ENCODE measurements at places on chromosomes 1 and 21. TPM values are rescaled to one million over a fixed set of nuclear protein-coding genes. Genes with fewer than 3 reads are reported as not detected.

- no peak for DNase-seq
- H3K27me3 ChIP-seq = peaks cover 34% of the 10 kb centered on the region
- H3K36me3 ChIP-seq = no peaks in the 10 kb centered on the region
- H3K27ac ChIP-seq = no peak overlapping the region
- no peak overlapping the region for H3K4me3 ChIP-seq
- H3K4me1 ChIP-seq = peaks cover 7% of the 10 kb centered on the region
Measured at GRCh38 chr1:11314959-11315358, 42.0 kb downstream of the UBIAD1 start.

DNA sequence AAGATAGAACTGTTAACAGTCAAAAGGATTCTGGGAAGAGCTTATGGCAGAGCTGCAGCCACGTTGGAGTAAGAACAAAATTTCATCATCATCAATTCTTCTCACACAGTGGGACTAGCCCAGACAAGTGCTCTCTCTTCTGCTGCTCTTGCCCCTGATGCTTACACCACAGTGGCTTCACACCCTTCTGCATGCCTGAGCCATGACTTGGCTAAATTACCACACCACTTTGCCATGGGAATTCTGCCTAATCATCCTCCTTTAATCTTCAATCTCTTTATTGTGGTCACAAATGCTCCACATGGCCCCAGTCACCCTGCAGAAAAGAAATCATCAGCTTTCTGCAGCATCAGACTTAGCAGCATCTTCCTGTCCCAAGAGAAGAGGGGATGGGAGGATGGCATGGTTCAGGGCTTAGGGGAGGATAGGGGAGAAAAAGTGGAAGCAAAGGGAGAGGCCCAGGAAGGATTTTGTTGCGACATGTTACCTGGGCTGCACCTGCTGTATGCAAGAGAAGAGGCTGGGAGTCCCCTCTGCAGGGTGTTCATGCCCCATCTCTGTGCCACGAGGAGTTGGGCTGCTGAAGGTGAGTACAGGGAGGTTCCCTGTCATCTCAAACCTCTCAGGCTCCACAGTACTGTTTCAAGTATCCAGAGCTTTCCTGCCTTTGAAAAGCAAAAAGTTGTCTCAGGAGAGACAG lies 9.0 kb upstream of the RPTN start:
- peaks cover 35% of the 10 kb centered on the region for H3K27me3 ChIP-seq
- no peaks in the 10 kb centered on the region for H3K36me3 ChIP-seq
- H3K27ac ChIP-seq = peak overlapping the region; percentile 12
- H3K4me1 ChIP-seq = peaks cover 3% of the 10 kb centered on the region
- no peak overlapping the region for H3K4me3 ChIP-seq
- no peak for DNase-seq

GRCh38 chr1:46692811-46693770 lies 21.4 kb downstream of the TEX38 start:
- H3K4me1 ChIP-seq = peaks cover 23% of the 10 kb centered on the region
- H3K27ac ChIP-seq = no peak overlapping the region
- H3K27me3 ChIP-seq = no peaks in the 10 kb centered on the region
- H3K36me3 ChIP-seq = peaks cover 33% of the 10 kb centered on the region
- no peak for DNase-seq

DNA sequence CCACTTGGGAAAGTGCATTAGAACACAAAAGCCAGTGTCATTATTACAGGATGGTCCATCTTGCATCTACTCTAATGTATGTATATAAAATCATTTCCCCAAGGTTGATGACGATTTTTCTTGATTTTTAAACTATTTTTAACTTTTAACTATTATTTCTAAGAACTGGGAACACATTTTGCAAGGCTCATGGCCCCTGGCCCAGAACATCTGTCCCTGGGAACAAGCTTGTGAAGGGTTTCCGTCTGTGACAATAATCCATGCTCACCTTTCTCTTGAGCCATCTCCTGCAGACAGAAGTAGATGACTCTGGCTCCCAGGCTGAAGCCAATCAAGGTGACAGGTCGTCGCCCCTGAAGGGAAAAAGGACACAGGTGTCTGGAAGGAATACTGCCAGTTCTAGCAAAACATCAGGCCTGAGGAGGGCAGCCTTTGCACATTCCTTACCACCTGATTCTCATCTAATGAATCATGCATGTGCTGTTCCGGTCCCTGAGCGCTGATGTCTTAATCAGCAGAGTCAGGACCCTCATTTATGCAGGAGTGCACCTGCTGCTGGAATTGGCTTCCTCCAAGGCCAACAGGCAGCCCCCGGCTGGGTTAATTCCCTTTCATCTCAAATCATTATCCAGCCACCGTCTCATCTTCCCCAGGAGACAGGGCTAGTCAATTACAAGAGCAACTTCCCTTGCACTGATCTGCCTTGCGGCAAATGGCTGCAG lies 62.5 kb downstream of the TMCO4 start:
- H3K27ac ChIP-seq = no peak overlapping the region
- H3K36me3 ChIP-seq = peaks cover 2% of the 10 kb centered on the region
- no peak overlapping the region for H3K4me3 ChIP-seq
- no peaks in the 10 kb centered on the region for H3K27me3 ChIP-seq
- DNase-seq = no peak

- no peaks in the 10 kb centered on the region for H3K27me3 ChIP-seq
- H3K4me1 ChIP-seq = peaks cover 9% of the 10 kb centered on the region
- H3K36me3 ChIP-seq = peaks cover 21% of the 10 kb centered on the region
- H3K4me3 ChIP-seq = no peak overlapping the region
- DNase-seq = no peak
- no peak overlapping the region for H3K27ac ChIP-seq
Measured at GRCh38 chr1:225977937-225978748, 21.0 kb downstream of the SDE2 start.

DNA sequence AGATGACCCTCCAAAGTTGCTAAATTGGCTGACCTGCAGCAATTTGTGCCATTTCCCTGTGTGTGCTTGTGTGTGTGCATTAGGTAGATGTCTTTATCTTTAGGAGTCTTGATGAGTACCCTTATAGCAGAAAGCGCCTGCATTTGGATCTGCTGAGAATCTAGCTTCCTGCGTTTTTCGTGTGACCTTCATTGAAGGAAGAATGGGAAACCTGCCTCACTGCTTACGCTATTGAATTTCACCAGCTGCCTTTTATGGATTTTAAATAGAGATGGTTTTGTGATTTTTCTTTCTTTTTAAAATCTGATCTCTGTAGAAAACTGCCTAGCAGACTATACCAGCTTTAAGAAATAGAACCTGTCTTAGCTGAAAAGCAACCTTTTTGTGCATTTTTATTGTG lies 124.5 kb downstream of the CACHD1 start:
- H3K27me3 ChIP-seq = no peaks in the 10 kb centered on the region
- no peak overlapping the region for H3K27ac ChIP-seq
- peaks cover 23% of the 10 kb centered on the region for H3K4me1 ChIP-seq
- no peak for DNase-seq
- H3K36me3 ChIP-seq = peaks cover 2% of the 10 kb centered on the region

- H3K4me1 ChIP-seq = no peaks in the 10 kb centered on the region
- no peak overlapping the region for H3K4me3 ChIP-seq
- H3K27me3 ChIP-seq = peaks cover 18% of the 10 kb centered on the region
- H3K36me3 ChIP-seq = no peaks in the 10 kb centered on the region
- H3K27ac ChIP-seq = no peak overlapping the region
- DNase-seq = no peak
Measured at GRCh38 chr1:29599071-29599470, 362.7 kb downstream of the PTPRU start.

GRCh38 chr1:164565357-164565756 lies 6.4 kb downstream of the PBX1 start:
- no peak for DNase-seq
- H3K4me3 ChIP-seq = no peak overlapping the region
- H3K4me1 ChIP-seq = peaks cover 40% of the 10 kb centered on the region
- peaks cover 9% of the 10 kb centered on the region for H3K36me3 ChIP-seq

DNA sequence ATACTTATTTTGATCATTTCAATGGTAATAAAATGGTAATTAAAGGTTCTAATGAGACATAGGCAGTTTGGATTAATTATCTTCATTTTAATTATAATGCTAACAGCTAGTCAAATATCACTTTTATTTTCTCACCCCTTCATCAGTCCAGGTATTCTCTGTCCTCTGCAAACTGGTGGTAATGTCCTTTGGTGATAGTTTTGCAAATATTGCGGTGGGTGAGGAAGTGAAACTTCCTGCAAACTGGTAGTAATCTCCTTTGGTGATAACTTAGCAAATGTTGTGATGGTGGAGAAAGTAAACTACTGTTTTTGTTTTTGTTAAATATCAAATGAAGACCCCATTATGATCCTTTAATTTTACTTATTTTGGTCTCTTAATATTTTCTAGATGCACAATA lies 209.0 kb downstream of the AMY1C start:
- peaks cover 2% of the 10 kb centered on the region for H3K27me3 ChIP-seq
- no peaks in the 10 kb centered on the region for H3K36me3 ChIP-seq
- H3K4me3 ChIP-seq = no peak overlapping the region
- no peak overlapping the region for H3K27ac ChIP-seq
- DNase-seq = no peak
- no peaks in the 10 kb centered on the region for H3K4me1 ChIP-seq

GRCh38 chr1:23799570-23800399 lies 769 bp downstream of the GALE start:
- peak overlapping the region; percentile 85 for H3K4me3 ChIP-seq
- no peaks in the 10 kb centered on the region for H3K27me3 ChIP-seq
- peak overlapping the region; percentile 94 for H3K27ac ChIP-seq
- H3K36me3 ChIP-seq = peaks cover 2% of the 10 kb centered on the region
- DNase-seq = no peak
- H3K4me1 ChIP-seq = peaks cover 14% of the 10 kb centered on the region

GRCh38 chr1:234782105-234782751 lies 172.2 kb upstream of the IRF2BP2 start:
- H3K4me3 ChIP-seq = no peak overlapping the region
- no peak for DNase-seq
- H3K36me3 ChIP-seq = no peaks in the 10 kb centered on the region
- no peak overlapping the region for H3K27ac ChIP-seq

- H3K4me1 ChIP-seq = no peaks in the 10 kb centered on the region
- no peak for DNase-seq
- H3K27ac ChIP-seq = no peak overlapping the region
- H3K36me3 ChIP-seq = no peaks in the 10 kb centered on the region
Measured at GRCh38 chr21:18252680-18253079, 8.0 kb downstream of the CHODL start.

- H3K27ac ChIP-seq = peak overlapping the region; percentile 65
- peaks cover 7% of the 10 kb centered on the region for H3K36me3 ChIP-seq
- peaks cover 19% of the 10 kb centered on the region for H3K4me1 ChIP-seq
- no peaks in the 10 kb centered on the region for H3K27me3 ChIP-seq
Measured at GRCh38 chr1:100643471-100644196, 75.9 kb upstream of the VCAM1 start.

DNA sequence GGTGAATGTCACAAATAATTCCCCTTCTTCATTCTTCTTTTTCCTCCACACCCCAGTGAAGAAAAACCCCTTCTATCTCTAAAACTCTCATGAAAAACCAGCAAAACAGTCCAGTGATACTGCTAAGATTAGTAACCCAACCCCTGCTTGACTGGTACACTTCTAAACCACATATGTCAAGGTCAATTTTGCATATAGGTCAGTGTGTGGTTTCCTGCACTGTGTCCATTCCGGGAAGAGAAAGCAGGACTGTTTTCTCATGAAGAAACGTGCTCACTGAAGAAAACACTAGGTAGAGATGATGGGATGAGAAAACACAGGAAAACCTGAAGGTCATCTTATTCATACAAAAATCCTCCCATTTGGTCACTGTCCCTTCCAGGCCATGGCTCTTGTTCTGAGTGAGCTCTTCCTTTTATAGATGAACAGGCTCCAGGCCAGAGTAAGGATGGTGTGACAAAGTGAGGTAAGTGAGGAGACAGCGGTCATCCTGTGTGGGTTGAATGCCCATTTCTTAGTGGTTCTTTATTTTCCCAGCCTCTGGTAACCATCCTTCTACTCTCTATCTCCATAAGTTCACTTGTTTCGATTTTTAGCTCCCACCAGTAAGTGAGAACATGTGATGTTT lies 122.7 kb downstream of the FASLG start:
- H3K4me3 ChIP-seq = no peak overlapping the region
- H3K27me3 ChIP-seq = peaks cover 3% of the 10 kb centered on the region
- H3K36me3 ChIP-seq = peaks cover 6% of the 10 kb centered on the region
- DNase-seq = no peak
- no peaks in the 10 kb centered on the region for H3K4me1 ChIP-seq
- no peak overlapping the region for H3K27ac ChIP-seq

DNA sequence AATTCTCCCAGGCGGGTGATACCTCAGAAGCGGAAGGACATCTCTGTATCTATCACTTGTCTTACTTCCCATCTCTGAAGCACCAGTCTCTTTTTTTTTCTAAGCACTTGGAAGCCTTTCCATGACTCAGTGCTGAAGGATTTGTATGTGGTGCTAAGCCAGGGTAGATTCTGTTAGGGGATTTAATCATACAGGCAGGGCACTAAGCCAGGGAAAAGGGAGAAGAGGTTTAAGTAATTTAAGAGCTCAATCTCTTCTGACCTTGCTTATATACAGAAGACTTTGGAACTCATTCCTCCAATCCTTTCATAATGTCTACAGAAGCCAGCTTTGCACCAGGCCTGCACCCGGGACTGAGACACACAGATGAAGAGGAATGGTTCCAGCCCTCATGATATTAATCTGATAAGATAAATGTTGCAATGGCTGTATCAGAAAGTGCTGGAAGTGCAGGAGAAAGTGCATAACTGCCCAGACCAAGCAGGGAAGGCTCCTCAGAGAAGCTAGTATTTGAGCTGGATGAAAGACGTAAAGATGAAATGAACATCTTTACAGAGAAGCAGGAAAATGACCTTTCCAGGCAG lies 11.0 kb downstream of the FAM163A start:
- DNase-seq = no peak
- H3K27ac ChIP-seq = no peak overlapping the region
- H3K4me3 ChIP-seq = no peak overlapping the region
- H3K4me1 ChIP-seq = peaks cover 8% of the 10 kb centered on the region

DNA sequence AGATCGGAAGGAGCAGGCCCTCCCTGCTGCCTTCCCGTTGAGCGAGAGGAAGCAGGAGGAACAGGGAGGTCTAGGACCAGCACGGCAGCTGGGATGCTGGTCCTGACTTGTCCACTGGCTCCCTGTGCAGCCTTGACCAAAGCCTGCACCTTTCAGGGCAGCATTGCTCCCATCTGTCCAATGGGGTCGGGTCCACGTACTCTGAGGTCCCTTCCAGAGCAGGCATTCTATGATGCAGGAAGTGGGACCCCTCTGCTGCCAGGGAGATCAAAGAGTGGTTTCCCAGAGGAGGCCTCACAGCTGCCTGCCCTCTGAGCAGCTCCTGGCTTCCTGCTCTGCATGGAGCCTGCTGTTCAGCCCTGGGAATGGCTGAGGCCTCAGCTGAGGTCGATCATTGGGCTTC lies 21.7 kb upstream of the ZNF362 start:
- no peak overlapping the region for H3K27ac ChIP-seq
- no peaks in the 10 kb centered on the region for H3K27me3 ChIP-seq
- H3K36me3 ChIP-seq = no peaks in the 10 kb centered on the region
- DNase-seq = no peak

GRCh38 chr1:79741720-79742421 lies 735.3 kb upstream of the ADGRL4 start:
- no peaks in the 10 kb centered on the region for H3K4me1 ChIP-seq
- peaks cover 3% of the 10 kb centered on the region for H3K36me3 ChIP-seq
- no peaks in the 10 kb centered on the region for H3K27me3 ChIP-seq

The CD1D gene
- total RNA-seq = not detected

The AGO3 gene
- total RNA-seq = 26.1 TPM

The A3GALT2 gene
- total RNA-seq = not detected

The LRRC39 gene
- total RNA-seq = not detected

The PRKAA2 gene
- total RNA-seq = 3.4 TPM

The OR2T33 gene
- not detected for total RNA-seq
